ENCODE measurements at places on chromosomes 16 and 17.

DNA sequence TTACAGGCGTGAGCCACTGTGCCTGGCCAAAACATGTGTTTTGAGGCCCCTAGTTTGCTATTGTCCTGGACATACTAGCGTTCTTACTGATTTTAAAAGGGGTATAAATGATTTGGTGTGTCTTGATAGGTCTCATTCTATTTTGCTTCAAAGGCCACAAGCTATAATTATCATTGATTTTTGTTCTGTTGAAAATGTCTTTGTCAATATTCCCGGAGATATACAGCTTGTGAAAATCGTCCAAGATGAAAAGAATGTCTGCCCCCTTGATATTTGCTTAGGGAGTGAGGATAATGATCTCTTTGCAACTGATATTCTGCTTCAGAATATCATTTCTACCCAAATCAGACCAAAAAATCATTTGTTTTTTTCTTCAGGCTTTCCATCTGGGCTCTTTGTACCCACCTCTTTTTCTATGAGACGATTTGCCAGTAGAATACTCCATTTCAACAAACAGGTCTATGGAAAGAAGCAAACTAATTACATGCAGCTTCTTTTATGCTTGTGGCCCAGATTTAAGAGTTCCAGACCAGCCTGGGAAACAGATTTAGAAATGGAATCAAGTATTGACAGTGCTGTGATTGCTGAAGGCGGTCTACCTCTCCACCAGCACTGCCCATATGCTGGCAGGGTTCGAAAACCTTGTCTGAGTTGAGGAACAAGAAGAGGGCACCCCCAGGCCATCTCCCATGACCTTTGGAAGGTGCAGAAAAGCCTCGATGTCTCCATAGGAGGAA is 14.1 kb upstream of the ST6GALNAC1 start:
- no peak for ATAC-seq

DNA sequence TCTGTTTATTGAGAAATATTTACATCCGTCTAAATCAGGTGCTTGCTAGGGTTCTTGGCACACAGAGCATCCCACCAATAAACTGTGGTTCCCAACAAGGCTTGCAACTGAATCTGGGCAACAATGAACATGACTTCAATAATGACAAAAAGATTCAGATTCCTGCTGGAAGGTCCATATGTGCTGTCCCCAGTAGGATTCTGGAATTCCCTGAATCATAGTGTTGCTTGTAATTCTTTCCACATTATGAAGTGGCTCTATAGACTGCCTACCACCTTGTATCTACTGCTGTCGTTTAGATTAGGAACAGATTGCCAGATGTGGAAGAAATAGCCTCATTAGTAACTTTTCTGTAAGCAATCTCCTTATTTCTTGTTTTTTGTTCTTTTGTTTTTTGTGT is 265.9 kb downstream of the WWOX start:
- ATAC-seq, result no peak

GRCh38 chr16:56336071-56336688 is 89.2 kb downstream of the AMFR start:
- ATAC-seq, result no peak

DNA sequence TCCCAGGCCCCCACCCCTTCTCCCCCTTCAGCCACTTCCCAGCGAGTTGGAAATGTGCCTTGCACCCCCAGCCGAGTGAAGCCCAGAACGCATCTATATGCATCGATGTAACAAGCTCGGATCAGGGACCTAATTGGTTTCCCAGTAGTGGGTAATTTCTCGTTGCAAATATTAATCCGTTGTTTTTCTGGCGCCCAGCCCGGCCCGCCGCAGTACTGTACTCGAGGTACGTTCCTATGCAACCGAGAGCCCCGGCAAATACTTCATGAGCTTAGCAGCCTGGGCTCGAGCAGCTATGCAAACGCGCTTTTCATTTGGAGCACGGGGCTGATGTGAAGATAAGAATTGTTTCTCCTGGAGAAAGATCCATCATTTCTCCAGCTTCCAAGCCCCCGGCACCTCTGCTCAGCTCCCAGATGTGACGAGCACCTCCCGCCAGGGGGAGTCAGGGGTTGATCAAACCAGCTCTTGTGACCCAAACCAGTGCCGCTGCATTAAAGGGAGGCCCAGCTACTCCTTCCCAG is 229.8 kb downstream of the KATNIP start:
- peak; percentile 75 for ATAC-seq

DNA sequence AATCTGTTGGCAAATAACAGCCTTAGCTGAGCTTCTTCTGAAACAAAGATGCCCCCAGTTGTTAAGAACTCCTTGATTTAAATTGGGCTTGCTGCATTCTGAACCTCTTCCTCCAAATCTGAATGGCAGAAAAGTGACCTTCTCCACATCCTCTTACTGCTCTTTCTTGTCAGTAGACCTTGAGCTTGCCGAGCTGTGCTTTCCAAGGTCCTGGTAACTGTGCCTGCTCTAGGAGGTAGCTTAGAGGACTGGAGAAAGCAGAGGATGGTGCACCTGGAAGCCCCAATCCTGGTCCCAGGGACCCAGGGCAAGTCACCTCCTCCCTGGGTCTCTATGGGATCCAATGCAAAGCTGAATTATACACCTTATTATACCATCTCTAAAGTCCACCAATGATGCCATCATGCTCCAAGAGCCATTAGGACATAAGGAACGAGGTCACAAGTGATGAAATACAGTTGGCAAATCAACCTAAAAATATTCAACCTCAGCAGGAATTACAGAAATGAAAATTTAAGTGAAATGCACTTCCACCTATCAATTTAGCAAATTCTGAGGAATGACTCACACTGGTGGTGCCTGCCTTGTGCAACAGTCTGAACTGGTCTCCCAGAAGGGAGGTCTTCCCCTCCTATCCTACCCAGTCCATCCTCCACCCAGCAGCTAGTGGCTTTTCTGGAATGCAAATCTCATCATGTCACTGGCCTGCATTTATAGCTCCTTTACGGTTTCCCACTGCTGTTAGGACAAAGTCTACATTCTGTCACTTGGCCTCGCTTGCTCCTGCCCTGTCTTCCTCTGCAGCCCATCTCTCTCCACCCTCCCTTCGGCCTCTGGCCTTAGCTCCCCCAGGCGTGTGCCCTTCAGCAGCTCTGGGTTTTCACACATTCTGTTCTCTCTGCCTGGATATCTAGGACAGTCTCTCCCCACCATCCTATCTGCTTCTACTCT is 36.6 kb downstream of the TOM1L2 start:
- ATAC-seq, result peak; percentile 82

DNA sequence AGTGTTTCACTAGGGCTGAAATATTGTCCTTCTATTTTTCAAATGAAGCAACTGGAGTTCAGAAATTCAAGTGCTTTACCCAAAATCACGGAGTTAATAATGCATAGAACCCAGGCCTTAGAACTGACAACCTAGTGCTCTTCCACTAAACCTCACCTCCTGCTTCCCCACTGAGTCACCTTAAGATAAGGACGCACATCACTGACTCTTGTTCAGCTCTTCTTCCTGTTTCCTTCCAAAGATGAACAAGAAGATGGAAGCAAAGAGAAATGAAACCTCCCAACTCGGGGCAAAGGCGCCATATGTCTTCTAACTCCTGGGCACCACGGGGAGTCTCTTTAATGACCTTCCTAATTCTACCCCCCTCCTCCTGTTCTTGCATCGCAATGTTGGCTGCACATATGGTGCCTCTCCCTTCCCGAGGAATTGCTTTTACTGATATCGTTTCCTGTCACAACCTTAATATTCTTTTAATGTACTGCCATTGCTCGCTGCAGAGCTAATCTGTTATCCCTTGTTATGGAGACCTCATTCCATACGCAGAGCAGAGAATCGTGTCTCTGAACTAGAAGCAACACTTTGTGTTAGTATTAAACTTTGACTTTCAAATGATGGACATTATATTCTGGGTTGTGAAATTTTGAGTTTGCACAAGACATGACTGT is 591.4 kb downstream of the TMEM114 start:
- ATAC-seq, result no peak

Measured in SK-N-SH treated with all-trans-retinoic acid at 6 μM for 48 hours (cell line).